ENCODE measurements at places on chromosomes 16 and 17.

- DNase-seq = no peak
These were observed 21.3 kb downstream of the CDK5RAP3 start for GRCh38 chr17:47992216-47992615.

DNA sequence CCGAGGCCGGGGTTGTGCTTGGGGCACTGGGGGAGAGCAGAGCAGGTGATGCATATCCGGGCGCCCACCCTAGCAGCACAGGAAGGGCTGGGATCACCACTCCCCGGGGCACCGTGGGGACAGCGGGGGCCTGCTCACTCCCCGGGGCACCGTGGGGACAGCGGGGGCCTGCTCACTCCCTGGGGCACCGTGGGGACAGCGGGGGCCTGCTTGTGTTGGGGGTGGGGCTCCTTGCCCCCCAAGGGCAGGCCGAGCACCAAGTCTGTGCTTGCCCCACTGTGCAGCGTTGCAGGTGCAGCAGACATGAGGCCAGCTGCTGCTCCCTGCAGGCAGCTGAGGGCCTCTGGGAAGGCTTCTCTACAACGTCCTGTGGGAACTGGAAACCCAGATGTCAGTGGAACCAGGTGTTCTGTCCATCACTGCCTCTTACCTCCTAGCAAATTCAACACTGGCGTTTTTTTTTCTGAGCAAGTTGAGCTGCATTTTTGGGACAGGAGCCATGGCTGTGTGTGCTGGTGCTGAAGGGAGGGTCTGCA lies 25.0 kb upstream of the ZNF750 start:
- DNase-seq = no peak

- no peak for DNase-seq
These were observed 54.1 kb downstream of the IGF2BP1 start for GRCh38 chr17:49051269-49051668.

GRCh38 chr16:17125671-17126070 lies 345.1 kb downstream of the XYLT1 start:
- no peak for DNase-seq

GRCh38 chr16:26658915-26659314 lies 407.8 kb upstream of the C16orf82 start:
- no peak for DNase-seq

Measured in stimulated activated CD8-positive, alpha-beta memory T cell treated with anti-CD3 and anti-CD28 coated beads, Interleukin-15, amount 100 ng/mL, for 24 hours (primary cell).